HCT116 (cell line): ENCODE measurements at places on chromosomes 4 and X.

DNA sequence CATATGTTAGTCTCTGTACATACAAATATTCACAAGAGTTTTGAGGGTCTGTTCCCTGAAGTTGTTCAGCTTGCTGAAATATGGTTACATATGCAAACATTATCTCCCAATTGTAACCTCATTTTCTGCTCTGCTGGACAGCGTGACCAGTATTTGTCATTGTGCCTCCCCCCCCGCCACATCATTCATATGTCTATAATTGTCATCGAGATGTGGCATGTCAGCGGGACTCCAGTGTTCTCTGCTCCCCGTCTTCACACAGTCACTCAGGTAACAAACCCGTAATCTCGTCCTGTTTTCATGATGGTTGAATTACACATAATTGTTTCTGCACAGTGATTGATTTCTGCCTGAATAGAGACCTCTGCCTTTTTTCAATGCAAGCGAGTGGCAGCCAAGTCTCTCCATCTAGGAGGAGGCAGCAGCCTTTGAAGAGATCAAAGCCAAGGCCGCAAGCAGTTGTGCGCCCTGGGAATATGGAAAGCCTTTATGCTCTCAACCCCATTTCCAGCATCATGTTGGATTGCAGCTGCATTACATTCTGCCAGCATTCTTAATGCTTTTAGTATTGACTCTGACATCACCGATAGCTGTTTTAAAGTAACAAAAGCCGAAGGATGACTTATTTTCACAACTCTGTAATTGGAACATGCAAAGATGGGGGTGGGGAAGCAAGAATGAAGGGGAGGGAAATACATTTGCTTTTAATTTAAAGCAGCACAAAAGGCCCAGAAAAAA lies 27.4 kb downstream of the LEF1 start:
- no peak for DNase-seq

DNA sequence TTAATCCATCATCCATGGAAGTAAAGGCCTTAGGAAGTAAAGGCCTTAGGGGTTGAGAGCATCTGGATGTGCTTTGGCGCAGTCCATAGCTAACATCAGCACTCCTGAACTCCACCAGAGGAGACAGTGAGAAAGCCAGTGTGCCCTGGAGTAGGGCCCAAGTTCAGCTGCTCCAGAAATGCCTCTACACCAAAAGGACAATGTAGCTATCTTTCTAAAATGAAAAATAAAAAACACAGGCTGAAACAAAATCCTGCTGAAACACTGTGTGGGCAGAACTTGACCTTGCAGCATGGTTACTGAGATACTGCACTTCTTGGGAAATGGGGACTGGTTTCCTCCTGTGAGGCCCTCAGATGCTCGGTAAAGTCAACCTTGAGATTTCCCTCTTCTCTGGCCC lies 29.3 kb downstream of the SH3RF1 start:
- DNase-seq = no peak

GRCh38 chrX:15854080-15854655 lies 445 bp downstream of the AP1S2 start:
- DNase-seq = no peak

DNA sequence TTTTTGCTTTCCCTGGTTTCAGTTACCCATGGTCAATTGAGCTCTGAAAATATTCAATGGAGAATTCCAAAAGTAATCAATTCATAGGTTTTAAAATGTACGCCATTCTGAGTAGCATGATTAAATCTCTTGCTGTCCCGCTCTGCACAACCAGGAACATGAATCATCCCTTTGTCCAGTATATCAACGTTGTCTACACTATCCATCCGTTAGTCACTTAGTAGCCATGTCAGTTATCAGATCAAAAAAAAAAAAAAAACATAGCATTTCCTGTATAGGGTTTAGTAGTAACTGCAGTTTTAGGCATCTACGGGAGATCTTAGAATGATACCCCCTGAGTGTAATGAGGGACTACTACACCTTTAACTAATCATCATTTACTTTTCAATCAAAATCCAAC lies 15.1 kb downstream of the LAMP2 start:
- DNase-seq = no peak

DNA sequence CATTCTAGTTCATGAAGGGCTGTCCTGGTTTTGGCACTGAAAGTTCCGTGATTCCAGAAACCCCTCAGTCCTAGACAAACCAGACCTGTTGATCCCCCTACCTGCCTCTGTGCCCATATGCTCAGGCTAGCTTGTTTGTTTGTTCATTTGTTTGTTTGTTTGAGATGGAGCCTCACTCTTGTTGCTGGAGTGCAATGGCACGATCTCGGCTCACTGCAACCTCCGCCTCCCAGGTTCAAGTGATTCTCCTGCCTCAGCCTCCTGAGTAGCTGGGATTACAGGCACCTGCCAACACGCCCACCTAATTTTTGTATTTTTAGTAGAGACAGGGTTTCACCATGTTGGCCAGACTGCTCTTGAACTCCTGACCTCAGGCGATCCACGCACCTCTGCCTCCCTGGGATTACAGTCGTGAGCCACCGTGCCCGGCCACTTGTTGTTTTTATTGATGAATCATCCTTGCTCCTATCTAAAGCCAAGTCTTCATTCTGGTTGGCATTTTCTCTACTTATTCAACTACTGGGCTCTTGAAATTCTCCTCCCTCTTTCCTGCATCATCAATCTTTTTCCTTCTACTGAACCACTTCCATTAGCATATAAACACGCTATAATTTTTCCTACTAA lies 86.3 kb upstream of the BMP2K start:
- no peak for DNase-seq

GRCh38 chr4:114870987-114871386 lies 242.4 kb downstream of the NDST4 start:
- no peak for DNase-seq

DNA sequence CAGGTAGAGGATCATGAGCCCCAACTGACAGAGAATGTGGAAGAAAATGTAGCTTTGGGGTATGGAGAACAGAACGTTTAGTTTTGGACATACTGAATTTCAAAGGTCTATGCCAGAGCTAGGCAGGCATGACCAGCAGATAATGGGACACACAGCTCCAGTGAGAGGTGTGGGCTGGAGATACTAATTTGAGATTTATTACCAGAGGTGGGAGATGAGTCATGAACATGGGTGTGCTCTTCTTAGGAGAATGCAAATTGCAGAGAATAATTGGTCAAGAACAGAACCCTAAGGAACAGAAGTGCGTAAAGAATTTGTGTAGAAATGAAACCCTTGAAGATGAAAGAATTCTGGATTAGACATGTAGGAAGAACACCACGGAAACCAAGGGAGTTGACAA lies 125.2 kb downstream of the PACRGL start:
- no peak for DNase-seq

GRCh38 chrX:72088761-72089160 lies 43.0 kb downstream of the RTL5 start:
- no peak for DNase-seq

DNA sequence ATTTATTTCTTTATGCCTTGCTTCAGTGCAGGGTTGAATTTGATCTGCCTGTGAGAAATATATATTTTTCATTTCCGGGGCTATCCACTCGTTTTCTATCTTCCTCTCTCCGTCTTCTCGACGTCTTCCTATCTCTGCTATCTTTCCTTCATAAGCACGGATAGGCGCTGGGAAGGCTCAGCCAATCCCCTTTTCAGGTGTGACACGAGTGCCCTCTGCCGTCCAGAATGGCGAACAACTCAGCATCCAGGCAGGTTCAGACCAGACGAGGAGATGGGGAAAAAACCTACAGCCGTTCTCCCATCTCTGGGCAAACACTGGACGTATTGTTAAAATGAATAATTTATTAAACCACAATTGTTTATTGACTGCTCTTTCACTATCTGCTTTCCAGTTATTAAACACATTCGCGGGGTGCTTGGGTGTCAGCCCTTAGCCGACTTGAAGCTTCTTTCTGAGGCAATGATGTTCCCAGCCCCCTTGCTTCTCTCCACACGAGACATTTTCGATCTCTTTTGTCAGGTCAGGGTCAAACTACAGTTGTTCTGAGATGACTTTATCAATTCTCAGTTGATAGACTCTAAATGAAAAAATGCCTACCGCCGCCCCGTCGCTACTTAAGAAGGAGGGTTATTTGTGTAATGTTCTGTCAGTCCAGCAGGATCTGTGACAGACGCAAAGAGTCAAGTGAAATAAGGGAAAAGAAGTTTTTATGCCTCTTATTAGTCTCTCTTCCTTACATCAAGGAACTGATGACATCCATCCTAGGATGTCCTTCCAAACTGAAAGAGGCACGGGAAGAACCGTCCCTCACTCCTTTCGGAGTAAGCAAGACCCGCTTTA lies 96.3 kb upstream of the NOCT start:
- DNase-seq = peak; percentile 66

GRCh38 chrX:56764153-56764974 lies 35.3 kb downstream of the NBDY start:
- DNase-seq = peak; percentile 19

DNA sequence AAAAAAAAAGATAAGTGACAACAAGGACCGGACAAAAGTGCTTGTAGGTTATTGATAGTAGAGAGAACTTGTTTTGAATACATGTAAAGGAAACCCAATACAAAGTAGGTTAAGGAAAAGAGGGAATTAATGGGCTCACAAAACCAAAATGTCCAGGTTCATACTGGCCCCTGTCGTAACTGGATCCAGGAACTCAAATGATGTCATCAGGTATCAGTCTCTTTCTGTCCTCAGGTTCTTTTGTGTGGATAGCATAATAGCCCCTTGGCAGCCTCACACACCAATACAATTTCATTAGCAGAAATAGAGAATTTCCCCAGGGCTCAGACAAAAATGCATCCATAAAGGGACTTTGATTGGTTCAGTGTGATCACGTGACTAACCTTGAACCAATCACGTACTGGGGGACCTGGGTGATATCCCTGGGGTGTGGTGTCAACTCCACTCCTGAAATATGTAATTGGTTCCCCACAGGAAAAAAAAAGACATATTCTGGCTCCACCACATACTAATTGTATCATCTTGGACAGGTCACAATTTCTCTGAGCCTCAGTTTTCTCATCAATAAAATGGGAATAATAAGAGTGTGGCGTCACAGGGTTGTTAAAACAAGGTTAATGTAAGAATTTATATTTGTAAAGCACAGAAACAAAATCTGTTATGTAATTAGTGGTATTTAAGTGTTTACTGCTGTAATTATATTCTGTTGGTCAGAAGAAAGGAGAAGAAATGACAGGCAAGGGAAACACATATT lies 174.8 kb downstream of the PDGFRA start:
- no peak for DNase-seq

DNA sequence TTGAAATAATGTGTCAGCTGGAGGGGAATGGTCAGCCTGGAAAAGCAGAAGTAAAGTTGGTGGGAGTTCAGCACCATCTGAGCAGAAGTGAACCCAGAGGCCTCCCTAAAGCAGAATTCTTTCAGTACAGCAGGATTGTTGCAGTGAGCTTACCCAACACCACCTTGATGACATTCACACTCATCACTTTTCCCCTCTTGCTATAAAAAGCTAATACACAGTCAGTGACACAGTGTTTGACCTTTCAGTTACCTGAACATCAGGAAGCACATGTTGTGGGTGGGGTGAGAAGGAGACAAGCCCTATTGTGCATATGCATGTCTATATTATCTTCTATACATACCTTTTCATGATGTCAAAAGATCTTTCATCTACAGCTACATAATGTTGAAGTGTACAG lies 624.7 kb upstream of the ZFP42 start:
- no peak for DNase-seq

GRCh38 chr4:59553063-59553720 lies 1646.9 kb upstream of the ADGRL3 start:
- no peak for DNase-seq

GRCh38 chr4:67327245-67328017 lies 217.9 kb downstream of the CENPC start:
- peak; percentile 32 for DNase-seq

DNA sequence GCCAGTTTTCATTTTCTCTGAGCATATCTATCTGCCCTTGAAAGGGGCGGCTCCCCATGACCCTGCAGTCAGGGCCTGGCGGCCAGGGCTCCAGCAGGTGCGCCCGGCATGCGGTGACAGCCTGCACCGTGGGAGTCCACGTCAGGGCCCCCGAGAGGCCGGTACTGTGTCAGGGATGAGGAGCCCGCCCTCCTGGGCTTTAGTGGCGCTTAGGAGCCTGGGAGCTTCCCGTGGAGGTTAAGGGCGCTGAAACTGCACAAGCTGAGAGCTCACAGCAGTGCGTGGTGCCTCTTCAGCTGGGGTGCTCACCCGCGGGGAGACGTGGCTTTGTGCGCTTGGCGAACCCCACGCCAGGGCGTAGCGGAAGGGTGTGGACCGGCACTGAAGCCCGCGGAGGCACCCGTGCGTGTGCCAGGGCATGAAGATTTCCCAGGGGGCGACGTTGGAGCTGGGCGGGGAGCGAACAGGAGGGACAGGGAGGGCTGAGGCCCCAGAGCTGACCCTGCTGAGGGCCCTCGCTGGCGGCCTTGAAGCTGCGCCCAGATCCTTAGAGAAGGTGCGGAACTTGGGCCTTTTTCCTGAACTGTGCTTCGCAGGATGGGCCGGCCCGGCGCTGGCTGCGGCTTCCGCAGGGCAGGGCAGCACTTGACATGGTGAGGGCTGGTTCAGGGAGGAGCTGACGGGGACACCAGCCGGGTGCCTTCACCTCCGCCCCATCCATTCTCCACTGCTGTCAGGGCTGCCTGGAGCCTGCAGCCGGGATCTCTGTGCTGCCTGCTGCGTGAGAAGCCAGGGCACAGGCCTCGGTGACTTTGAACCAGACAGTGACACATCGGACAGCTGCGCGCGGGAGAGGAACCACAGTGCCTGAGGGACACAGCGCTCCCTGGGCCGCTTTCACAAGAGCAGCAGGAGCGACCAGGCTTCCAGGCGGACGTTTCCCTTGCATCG lies 32.9 kb downstream of the HTT-AS start:
- DNase-seq = no peak

DNA sequence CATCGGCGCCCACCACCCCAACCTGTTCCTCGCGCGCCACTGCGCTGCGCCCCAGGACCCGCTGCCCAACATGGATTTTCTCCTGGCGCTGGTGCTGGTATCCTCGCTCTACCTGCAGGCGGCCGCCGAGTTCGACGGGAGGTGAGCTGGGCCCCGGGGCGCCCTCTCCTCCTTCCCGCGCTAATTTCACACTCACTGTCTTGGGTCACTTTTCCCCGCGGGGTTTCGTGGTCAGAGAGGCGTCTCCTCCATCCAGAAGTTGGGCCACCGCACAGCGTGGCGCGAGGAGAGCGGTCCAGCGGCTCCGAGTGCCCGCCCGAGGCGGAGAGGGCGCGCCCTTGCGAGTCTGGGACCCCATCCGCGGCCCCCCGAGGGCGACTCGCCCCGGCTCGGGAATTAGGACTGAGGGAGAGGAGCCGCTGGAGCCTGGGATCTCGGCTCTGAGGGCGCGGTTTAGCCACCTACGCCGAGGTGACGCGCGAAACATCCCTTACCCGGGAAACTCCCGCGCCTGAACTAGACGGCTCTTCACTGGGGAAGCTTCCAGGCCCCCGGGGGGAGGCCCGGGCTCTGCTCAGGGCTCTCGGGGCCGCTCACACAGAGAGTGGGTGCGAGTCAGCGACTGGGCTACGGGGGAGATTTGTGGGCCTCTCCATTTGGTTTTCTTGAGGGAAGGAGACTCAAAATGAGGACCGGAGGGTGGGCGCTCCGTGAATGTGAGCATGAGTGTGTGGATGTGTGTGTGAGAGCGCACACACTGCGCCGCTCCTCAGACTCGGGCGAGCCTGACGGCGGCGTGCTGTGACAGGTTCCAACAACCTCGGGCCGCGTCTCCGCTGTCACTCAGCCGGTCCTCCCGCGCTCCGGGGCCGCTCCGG lies 551 bp downstream of the NPNT start:
- DNase-seq = no peak

GRCh38 chrX:91414713-91415112 lies 19.9 kb upstream of the PABPC5 start:
- no peak for DNase-seq
